Suprapubic skin (tissue), 4 donors: ENCODE measurements at places on chromosomes 6 and 20. TPM values are rescaled to one million over a fixed set of nuclear protein-coding genes. Genes with fewer than 3 reads are reported as not detected.

DNA sequence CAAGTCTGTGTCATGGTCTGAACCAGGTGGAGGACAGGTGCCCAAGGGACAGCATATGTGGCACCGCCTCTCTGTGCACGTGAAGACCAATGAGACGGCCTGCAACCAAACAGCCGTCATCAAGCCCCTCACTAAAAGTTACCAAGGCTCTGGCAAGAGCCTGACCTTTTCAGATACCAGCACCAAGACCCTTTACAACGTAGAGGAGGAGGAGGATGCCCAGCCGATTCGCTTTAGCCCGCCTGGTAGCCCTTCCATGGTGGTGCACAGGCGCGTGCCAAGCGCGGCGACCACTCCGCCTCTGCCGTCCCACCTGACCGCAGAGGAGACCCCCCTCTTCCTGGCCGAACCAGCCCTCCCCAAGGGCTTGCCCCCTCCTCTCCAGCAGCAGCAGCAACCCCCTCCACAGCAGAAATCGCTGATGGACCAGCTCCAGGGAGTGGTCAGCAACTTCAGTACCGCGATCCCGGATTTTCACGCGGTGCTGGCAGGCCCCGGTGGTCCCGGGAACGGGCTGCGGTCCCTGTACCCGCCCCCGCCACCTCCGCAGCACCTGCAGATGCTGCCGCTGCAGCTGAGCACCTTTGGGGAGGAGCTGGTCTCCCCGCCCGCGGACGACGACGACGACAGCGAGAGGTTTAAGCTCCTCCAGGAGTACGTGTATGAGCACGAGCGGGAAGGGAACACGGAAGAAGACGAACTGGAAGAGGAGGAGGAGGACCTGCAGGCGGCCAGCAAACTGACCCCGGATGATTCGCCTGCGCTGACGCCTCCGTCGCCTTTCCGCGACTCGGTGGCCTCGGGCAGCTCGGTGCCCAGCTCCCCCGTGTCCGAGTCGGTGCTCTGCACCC lies 109.5 kb upstream of the RAB32 start:
- no peak for DNase-seq

CDK19 gene
- total RNA-seq: 14.1 TPM

GRCh38 chr6:33781131-33781975 lies 7.6 kb downstream of the LEMD2 start:
- DNase-seq: no peak

- no peak for DNase-seq
Observed at GRCh38 chr20:15654208-15654649, 919.0 kb downstream of the KIF16B start.

WFDC12 gene
- 2.3 TPM for total RNA-seq

DNA sequence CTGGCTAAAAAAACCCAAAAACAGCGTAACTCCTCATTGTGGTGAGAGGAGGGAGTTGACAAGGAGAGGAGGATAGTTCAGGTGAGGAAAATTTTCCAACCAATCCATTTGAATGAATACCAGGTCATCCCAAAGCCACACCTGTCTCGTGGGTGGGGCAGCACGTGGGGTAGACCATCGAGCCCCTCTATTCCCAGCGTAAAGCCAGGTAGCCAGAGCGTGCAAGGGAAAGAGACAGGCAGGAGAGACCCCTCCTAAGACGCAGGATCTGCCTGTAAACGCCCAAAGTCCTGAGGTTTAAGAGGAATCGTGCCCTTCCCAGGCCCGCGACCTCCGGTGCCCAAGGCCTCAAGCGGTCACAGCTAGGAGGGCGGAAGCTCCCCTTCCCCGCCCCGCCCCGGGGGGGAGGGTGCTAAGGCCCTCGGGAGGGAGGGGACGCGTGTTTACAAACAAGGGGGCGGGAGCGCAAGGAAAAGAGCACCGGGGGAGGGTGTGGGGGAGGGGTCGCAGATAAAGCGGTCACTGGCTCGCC lies 712 bp downstream of the RXRB start:
- DNase-seq: no peak

IMPG1 gene
- total RNA-seq: not detected

DNA sequence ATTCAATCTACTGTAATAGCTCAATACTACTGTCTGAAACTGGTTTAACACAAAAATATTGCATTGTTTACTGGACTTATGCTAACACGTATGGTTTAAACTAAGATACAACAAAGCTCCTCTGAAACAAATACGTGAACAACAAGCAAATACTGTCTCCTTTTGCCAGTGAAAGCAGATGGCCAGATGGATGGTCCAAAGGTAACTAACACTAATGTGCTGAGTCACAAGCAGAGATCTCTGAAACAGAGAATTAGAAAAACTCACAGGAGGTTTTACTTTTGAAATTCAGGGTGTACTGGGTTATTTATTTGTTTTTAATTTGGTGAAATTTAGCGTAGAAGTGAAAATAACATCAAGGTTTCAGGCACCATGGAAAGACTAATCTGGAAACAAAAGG lies 124.3 kb upstream of the SOX4 start:
- DNase-seq: no peak

NECAB3 gene
- total RNA-seq: 19.9 TPM

DNA sequence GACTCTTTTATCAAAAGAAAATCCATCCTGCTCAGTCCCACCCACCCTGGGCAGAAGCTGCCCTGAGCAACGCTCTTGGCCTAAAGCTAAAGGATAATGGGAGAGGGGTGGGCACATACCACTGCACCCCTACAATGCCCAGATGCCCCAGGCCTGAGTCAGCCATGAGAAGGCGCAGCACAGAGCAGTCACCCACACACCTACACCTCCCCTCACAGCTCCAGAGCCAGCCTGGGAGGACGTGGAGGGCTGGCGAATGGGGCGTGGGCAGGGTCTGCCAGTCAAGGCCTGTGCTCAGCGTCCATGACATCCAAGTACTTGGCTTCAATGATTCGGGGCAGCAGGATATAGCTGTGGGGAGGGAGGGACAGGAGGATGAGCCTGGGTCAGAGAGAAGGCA lies 11.5 kb downstream of the SLC4A11 start:
- DNase-seq: no peak

- DNase-seq: no peak
Observed at GRCh38 chr6:36822506-36823269, 16.6 kb downstream of the CPNE5 start.

GRCh38 chr6:169839029-169839481 lies 87.6 kb downstream of the ERMARD start:
- no peak for DNase-seq

DNA sequence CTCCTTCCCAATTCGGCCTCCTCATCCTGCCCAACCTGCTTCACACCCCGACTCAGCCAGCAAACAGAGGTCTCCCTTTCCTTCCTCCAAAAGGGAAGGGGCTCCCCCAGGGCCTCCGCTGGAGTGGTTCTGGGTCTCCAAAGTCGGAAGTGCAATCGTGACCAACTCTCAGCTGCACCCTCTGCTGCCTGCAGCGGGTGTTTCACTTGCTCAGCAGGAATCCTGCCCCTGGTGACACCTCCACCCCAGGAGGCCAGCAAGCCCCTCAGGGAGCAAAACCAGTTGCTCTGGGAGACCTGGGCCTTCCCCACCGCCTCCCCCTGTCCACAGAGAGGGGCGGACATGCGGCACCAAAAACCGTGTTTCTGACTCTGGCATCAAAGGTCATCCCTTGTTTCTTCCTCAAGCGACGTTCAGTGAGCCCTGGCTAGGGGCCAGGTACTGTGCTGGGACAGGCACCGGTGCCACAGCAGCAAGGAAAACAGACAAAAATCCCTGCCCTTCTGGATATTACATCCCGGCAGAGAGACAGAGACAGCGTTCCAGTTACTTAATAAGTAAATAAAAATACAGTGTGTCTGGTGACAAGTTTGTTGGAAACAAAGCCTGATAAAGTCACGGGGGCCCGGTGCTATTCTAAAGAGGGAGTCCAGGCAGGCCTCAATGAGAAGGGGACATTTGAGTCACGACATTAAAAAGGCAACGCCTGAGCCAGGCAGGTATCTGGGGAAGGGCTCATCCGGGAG lies 219.0 kb downstream of the BMP7 start:
- DNase-seq: no peak

GRCh38 chr6:169783401-169783800 lies 32.0 kb downstream of the ERMARD start:
- DNase-seq: no peak

GRCh38 chr20:50980071-50980681 lies 21.6 kb downstream of the MOCS3 start:
- DNase-seq: no peak

OR2J2 gene
- not detected for total RNA-seq
